ENCODE measurements at places on chromosomes 6 and 20.

DNA sequence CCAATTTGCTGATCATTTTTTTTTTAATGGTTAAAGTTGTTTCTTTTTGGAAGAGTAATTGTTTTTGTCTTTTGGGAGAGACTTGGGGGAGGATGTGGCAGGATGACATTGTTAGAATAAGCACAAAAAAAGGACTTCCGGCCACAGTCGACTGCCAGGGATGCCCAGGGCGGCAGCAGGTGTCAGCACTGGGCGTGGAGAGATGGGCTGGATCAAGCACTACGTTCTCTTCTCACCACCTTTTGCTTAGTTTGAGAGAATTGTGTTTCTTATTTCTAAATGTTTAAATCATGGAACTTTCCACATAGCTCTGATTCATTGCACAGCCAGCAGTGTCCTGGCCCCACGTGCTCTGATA is 104.6 kb upstream of the FRMD1 start:
- peak; percentile 34 for DNase-seq

DNA sequence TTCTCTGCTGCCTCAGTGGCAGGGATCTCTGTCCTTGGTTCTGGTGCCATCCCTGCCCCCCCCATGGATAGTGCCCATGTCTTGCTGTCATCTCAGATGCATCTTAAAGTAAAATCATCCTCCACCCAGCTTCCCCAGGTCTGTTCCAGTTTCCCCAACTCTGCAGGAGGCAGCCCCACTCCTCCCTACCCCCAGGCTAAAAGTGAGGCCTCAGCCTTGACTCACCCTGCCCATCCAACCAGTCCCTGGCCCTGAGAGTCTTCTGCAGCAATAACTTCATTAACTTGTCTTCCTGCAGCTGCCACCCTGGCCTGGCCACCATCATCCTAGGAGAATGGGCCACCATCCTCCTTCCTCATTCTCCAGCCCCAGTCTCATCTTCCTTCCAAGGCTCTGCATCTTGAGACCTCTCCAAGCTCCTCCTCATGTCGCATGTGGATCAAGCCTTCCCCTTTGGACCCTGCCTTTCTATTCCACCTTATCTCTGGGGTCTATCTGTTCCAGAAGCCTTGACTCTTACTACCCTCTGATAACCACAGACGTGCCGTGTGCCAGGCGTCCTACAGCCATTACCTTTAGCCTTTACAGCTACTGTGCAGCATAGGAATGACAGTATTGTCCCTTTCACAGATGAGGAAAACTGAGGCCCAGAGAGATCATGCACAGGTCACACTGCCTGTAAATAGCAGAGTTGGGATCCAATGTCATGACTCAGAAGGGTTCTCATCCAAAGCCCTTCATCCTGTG is 2.0 kb upstream of the PNPLA1 start:
- DNase-seq: no peak

- no peak for DNase-seq
Observed at GRCh38 chr6:75386050-75386770, 101.6 kb upstream of the TMEM30A start.

GRCh38 chr6:121510568-121511177 is 75.2 kb downstream of the GJA1 start:
- no peak for DNase-seq

- DNase-seq: no peak
Observed at GRCh38 chr6:16441262-16441661, 202.9 kb downstream of the GMPR start.

DNA sequence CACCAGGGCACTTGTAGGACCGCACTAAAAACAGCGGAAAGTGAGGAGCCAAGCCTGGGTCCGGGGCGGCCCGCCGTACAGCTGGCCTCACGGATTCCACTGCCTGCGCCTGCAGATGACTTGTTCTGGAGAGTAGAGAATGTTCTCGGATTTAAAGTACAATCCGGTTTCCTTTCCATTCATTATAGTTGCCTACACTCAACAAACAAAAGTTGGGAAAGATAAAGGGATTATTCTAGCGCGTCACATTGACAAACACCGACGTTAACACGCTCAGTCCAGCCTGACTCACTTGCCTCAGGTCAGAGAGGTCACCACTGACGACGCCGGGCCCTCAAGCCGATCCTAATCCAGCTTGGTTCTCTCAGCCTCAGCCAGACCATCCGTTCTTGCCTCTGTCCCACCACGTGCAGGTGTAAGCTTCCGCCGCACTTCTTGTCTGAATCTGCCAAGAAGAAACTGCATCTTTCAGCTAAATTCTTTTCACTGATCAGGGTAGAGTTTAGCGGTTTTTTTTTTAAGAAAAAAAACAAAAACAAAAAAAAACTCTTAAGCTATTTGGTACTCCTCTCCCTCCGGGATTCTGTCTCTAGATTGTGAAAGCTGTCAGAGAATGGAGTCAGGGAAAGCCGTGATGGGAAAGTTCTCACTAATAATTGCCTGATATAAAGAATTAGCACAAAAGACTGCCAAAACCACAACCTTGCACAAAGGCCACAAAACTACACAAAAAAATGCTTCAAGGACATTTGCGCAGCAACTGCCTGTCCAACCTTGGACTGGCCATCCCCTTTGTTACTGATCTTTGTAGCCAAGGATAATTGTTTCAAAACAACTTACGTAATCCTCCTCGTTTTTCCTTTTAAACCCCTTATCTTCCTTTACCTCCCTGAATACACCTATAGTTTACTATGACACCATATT is 1.1 kb upstream of the PHF10 start:
- peak; percentile 53 for DNase-seq

- no peak for DNase-seq
Observed at GRCh38 chr20:57830515-57830895, 120.7 kb upstream of the PMEPA1 start.

DNA sequence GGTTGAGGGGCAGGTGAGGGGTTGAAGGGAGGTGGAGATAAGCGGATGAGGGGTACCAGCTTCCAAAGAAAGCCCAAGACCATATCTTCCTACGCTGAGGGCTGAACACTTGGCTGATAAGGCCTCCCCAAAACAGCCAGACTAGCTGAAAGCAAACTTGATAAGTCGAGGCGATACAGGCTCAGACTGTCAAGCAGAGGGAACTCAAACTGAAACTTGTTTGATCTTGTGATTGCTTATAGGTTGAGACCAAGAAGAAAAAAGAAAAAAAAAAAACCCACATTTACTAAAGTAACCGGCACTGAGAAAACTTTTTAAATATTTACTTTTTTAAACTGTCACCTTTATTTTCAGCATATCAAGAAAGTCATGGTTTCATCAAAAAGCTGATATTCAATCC is 73.6 kb downstream of the TRERF1 start:
- no peak for DNase-seq

DNA sequence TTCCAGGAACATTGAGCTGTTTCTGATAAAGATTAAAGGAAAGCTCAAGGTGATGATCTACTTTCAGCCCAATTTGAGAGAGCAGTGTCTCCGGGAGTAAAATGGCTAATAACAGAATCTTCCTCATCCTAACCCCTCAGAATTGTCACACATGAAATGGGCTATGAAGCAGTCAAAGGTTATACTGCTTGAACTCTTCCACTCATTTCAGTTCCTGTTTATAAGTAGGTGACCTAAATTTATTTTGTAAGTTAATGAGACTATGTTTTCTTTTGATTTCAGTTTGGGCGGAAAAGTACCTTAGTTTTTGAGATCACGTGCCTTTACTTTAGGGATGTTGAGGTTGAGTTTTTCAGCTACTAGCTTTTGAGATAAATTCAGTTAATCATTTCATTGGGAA is 47.2 kb downstream of the QKI start:
- no peak for DNase-seq

DNA sequence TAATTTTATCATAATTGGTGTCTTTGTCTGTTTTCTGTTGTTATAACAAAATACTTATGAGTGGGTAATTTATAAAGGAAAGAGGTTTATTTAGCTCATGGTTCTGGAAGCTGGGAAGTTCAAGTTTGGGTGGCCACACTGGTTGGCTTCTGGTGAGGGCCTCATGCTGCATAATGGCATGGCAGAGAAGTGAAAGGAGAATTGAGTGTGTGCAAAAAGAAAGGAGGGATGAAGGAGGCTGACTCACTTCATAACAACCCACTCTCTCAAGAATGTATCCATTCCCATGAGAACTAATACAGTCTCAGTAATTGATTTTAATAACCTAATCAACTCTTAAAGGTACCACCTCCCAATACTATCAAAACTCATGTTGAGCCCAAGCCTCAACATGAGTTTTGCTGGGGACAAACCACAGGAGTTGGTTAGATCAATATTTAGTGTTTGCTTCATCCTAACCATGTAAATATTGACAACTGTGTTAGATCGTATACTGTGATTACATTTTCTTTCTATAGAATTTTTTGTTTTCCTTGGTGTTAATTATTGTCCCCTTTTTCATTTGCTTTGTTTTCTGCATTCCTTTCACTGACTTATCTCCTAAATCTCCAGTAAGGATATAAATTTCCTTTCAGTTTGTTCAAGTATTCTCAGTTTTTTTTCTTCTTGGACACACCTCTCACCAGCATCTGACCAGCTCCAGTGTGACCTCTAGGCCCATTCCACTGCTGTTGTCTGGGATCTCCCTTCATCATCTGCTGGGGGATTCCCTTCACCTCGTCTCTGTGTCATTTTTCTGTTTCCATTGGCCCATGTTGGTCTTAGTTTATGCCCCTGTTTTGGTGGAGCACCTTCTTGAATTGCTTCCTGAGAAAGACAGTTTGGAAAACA is 54.8 kb upstream of the SCGN start:
- DNase-seq: no peak

- peak; percentile 57 for DNase-seq
Observed at GRCh38 chr6:17519120-17519519, 81.0 kb upstream of the FAM8A1 start.

DNA sequence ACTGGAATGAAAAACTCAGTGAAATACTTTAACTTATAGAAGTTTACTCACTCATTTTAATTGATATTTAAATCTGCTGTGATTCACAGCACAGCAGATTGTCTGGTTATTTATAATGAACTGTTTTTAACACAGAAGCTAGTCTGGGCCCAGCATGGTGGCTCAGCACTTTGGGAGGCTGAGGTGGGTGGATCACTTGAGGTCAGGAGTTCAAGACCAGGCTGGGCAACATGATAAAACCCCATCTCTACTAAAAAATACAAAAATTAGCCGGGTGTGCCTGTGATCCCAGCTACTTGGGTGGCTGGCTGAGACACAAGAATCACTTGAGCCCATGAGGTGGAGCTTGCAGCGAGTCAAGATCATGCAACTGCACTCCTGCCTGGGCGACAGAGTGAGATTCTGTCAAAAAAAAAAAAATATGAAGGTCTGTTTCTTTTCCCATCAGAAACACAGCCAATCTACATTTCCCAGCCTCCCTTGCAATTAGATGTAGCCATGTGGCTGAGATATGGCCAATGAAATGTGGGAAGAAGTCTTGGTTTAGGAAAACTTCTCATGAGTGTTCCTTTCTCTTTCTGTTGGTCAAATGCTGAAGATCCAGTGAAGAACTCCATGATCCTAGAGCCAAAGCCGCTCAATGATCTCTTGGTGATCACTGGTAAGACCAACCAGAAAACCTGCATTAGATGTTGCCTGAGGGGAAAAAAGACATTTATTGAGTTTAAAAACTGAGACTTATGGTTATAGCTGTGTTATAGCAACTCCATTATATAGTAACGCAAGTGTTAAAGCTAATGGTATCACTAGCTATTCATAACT is 31.3 kb upstream of the BTN3A2 start:
- DNase-seq: no peak

GRCh38 chr6:124963416-124963785 is 1.2 kb downstream of the RNF217 start:
- DNase-seq: no peak

DNA sequence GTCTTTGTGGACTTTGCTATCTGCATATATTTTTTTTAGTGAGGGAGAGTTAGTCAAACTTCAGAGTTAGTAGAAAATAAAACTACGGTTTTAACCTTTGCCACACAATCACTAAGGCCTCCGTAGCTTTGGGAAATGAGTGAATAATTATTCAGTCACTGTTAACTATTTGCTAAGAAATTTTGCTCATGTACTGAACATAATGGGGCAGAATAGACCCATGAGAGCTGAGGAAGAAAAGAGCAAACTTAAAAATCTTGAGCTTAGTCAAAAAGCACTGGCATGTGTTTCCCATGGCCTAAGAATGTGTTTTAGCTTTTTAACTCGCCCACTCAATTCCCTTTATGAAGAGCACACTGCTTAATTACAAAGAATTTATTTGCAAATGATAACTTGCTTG is 60.4 kb upstream of the SUPT3H start:
- DNase-seq: no peak

- DNase-seq: no peak
Observed at GRCh38 chr20:55830121-55830827, 175.0 kb downstream of the CBLN4 start.

DNA sequence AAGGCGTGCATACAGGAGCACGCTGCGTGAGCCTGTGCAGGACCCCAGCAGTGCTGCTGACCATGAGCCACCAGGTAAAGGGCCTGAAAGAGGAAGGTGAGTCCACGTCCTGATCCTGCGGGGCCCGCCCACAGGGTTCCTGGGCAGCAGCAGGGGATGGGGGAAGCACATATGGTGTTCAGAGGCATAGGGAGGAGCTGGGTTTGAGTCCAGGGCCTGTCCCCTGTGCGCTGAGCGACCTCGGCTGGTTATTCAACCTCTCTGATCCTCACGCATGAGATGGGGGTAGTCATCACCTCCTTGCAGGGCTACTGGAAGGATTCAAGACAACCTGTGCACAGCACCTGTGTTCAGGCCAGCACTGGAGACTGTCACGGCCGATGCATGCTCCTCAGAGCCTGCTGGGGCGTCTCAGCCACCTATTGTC is at the start of gene TMC2:
Gene TMC2 (plus strand): TSS at position 14 of the 427 bp plus-strand sequence. CDS start 49 bp downstream, at position 63.
- no peak for DNase-seq

DNA sequence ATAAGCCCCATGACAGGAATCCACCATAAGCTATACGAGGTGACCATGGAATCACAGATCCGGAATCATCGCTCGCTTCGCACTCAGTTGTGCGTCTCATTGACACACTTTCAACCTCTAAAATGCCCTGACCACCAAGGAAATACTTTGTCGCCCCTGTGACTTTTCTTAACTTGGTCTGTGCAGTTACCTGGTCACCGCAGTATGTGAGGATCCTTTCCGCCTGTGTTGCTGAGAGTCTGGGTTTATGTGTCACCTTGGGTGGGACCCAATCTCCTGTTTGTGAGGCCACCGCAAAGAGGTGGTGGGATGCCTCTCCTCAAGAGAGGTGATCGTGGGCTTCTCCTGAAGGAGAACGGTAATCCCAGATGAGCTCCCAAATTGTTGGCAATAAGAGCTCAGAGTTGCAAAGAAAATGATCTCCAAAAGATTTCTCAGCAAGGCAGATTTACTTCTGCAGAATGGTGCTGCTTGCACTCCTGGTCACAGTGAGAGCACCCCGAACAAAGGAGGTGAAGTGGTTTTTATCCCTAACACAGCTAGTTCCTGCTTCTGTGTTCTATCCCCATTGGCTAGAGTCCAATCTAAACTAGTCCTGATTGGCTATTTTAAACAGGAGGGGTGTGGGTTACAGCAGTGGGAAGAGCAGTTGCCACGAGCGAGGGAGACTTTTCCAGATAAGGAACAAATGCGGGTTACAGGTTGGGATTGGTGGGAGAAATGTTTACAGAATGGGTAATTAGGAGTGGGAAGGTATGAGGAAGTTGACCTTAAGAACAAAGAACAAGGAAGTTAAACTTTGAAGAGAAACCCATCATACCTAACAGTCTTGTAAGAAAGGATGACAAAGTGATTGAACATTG is 9.1 kb upstream of the ZNFX1 start:
- DNase-seq: no peak

Data from right forelimb (tissue), 1 donor.